ENCODE measurements at places on chromosomes 16 and 17.
A peak's percentile ranks its signal among the peaks of the same experiment; 100 is the strongest.

DNA sequence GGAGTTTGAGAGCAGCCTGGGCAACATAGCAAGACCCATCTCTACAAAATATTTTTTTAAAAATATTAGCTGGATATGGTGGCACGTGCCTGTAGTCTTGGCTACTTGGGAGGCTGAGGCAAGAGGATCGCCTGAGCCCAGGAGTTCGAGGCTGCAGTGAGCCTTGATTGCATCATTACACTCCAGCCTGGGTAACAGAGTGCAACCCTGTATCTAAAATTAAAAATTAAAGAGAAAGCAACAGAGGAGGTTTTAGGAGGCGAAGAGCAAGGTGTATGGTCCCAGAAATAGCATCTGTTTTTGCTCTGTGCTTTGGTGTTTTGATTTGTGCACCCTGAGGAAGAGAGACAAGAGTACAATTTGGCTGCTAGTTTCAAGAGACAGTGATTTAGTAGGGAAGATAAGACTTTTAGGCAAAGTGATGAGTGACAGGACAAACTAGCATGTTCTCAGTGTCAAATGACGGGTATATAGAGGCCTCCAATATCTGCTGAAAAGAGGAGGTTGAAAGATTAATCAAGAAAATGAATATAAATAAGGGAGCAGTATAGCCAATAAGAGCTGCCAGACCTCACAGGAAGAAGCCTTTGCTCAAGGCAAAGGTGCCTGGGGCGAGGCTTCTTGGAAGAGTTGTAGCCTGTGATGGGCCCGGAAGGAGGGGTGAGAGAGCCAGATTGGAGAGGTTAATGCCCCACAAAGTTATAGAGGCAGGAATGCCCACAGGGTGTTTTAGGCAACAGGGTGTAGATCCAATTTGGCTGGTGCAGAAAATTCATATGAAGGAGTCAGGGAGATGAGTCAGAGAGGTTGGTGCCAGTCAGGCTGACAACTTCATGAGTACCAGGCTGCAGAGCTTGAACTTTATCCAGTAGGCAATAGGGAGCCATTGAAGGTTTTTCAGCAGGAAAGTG, 11.4 kb downstream of the HLF start:
- no peak for DNase-seq

DNA sequence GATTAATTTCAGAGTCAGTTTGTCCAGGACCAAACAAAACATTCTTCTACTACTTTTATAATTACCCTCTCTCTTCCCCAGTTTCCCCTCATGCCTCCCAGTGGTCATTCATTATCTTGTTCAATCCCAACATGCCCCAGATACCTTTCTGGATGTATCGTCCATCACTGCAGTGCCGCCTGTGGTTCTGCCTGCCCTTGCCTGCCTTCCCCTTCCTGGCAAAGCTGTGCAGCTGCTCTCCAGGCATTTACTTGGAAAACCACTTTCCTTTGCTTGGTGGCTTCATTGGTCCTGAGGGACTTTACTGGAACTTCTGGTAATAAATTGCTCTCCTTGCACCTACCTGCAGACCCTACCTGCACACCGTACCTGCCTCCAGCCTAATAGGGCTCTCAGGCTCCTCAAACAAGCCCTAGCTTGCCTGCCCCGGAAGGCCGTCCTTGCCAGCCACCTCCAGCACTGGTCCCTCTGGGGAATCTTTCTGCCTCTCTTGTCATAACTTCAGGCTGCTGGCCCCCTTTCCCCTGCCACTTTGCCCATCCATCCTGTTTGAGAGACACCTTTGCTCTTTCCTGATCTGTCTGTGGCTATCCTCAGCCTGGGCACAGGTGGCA, 19.5 kb upstream of the MSI2 start:
- no peak for DNase-seq

- DNase-seq, result no peak
These were observed 39.2 kb upstream of the MAF start for GRCh38 chr16:79639576-79640311.

DNA sequence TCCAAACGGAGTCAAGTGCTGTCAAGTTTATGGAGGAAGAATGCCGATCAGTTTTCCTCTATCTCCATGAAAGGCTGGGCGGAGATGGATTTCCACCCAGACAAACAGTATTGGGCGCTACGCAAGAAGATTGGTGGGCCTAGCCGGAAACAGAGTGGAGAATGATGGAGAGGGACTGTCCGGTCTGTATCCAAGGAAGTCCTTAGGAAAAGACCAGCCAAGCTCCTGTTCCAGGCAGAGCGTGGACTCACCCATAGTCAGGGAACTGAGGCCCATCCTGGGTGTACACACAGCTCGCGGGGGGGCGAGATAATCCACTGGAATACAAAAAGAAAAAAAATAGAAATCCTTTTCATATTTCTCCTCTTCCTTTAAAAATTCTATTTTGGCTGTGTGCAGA, 1.5 kb upstream of the ABCC12 start:
- DNase-seq, result no peak

- DNase-seq, result no peak
These were observed 560.7 kb upstream of the RBFOX1 start for GRCh38 chr16:6771956-6772355.

GRCh38 chr17:58324409-58325288, 3.9 kb downstream of the TSPOAP1 start:
- peak; percentile 13 for DNase-seq

DNA sequence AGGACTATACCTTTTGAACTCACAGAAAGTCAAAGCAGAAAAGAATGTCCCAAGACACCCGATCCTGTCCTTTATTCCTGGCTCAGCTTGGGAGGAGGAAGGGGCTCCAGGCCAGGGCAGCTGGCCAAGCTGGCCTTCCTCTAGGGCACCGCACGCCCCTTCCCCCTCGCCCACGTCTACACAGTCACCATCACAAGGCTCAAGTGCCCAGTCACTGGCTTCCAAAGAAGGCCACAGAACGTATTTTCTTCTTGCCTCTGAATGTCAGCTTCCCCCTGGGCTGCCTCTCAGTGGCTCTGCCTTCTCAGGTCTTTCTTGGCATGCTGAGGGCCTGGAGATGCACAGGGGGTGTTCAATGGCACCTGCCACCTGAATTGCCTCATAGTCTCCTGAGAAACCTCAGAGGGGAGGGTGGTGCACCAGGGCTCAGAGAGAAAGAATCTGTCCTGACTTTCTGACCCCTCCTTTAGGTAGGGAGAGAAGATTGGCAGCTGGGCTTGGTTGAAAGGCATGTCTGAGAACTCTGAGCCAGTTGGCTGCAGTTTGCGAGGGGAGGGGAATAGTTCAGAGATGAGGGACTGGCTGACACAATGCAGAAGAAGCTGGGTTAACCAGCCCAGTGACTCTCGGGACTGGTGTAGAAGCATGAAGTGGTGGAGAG, 2.1 kb downstream of the DHRS11 start:
- no peak for DNase-seq

- DNase-seq, result no peak
These were observed 151.1 kb downstream of the IRF8 start for GRCh38 chr16:86050111-86050510.

Measured in 8988T (cell line).